SW480 (cell line): ENCODE measurements at places on chromosomes 4 and X.
A peak's percentile ranks its signal among the peaks of the same experiment; 100 is the strongest.

- DNase-seq, result no peak
These were observed 151.1 kb upstream of the MAMLD1 start for GRCh38 chrX:150211988-150212387.

- DNase-seq, result no peak
These were observed 1720.9 kb upstream of the AGA start for GRCh38 chr4:179163147-179163546.

GRCh38 chr4:140790171-140790570 lies 34.0 kb upstream of the TBC1D9 start:
- DNase-seq, result no peak

GRCh38 chrX:40720792-40721191 lies 14.6 kb downstream of the MED14 start:
- DNase-seq, result no peak

GRCh38 chr4:113052379-113052951 lies 3.0 kb downstream of the ANK2 start:
- peak; percentile 27 for DNase-seq

DNA sequence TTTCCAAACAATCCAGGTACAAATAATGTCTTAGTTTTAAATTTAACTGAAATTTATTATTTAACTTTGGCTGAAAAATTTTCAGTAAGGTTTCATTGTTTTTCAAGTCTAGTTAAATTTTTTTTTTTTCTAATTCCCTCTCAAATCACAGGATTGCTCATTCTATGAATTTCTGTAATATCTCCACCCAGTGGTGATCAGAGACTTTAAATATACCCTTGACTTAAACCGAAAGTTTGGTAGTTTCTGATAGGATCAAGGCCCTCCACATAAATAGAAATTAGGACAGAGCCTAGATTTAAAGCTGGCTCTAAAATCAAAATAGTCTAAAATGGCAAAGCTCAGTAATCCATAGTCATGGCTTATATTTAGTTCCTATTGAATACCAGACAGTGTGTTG lies 175.4 kb downstream of the TBCK start:
- no peak for DNase-seq

DNA sequence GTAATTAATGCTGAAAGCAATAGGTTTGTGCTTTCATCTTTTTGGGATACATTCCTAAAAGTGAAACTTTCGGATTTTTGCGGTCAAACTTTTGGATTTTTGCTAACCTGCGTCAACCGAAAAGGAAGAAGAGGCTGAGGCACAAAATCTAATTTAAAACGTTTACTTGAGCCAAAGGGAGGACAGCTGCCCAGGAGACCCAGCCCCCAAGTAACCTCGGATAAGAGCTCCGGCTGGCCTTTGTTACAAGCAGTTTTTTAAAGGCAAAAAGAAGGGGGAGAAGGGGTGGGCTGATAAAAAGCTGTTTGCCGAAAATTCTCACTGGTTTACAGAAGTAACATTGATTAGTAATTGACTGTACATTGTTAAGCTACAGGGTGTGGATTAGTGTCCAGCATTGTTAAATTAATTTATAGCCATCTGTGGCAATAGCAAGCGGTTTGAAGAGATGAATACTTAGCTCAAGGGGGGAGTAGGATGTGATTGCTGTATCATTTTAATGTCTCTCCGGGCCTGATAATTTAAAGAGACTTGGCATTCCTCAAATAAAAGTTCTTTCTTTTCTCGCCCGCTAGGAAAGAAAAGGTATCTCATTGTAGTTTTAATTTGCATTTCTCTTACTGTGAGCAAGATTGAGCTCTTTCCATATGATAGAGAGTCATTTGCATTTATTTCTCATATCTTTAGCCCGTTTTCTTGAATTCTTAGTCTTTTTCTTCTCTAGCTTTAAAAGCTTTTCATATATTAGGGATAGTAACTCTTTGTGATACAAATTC lies 59.1 kb upstream of the USP9X start:
- DNase-seq, result no peak

DNA sequence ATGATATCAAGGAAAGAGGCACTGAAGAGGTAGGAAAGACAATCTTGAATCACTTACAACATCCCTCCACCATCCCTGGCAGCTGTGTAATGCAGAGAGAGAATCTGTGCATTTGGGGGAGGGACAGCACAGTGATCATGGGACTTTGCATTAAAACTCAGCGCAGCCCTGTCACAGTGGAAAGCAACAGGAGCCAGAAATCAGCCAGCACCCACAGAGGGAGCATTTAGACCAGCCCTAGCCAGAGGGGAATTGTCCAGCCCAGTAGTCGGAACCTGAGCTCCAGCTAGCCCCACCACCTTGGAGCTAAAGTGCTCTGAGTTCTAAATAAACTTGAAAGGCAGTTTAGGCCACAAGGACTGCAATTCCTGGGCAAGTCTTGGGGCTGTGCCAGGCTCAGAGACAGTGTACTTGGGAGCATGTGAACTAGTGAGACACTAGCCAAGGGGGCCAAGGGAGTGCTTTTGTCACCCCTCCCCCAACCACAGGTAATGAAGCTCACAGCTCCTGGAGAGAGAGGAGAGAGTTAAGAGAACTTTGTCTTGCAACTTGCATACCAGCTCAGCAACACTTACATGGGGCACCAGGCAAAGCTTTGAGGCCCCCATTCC lies 83.9 kb upstream of the FAM241A start:
- no peak for DNase-seq

- DNase-seq, result no peak
These were observed 13.1 kb upstream of the GPM6B start for GRCh38 chrX:13829983-13830382.

- no peak for DNase-seq
These were observed 123.5 kb downstream of the CAMK2D start for GRCh38 chr4:113637823-113638561.

- no peak for DNase-seq
These were observed 246.4 kb upstream of the TRAM1L1 start for GRCh38 chr4:117331817-117332216.

DNA sequence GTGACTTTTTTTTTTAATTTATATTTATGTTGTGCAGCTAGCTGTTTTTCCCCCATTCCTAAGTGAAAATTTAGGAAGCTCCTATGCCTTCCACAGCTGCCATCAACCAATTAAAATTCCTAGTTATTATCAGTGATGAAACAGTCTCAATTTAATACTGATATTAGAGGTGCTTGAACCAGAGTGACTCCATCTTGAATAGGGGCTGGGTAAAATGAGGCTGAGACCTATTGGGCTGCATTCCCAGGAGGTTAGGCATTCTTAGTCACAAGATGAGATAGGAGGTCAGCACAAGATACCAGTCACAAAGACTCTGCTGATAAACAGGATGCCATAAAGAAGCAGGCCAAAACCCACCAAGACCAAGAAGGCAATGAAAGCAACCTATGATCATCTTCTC lies 136.7 kb downstream of the DCHS2 start:
- no peak for DNase-seq

DNA sequence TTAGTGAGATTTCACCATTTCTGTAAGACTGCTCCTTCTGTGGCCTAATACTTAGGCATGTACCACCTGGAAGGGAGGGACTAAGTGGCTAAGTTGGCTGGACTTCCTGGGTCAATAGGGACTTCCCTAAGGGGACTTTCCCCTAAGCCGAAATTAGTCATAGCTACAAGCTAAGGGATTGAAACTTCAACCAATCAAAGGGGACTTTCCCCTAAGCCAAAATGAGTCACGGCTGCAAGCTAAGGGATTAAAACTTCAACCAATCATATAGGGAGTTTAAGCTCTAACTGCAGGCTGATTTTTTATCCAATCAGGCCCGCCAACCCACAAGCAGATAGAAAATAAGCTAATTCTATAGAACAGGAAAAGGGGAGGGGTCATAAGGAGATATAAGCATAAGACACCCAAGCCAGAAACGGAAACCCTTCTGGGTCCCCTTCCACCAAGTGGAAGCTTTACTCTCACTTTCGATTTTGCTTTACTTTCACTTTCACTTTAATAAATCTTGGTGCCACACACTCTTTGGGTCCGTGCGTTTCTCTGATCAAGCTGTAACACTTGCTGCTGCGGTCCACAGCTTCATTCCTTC lies 382.8 kb downstream of the KLHL4 start:
- peak; percentile 2 for DNase-seq

- no peak for DNase-seq
These were observed 138.1 kb downstream of the CPZ start for GRCh38 chr4:8730681-8731080.
